Natural killer cell (primary cell): ENCODE measurements at places on chromosomes 7 and 10. TPM values are rescaled to one million over a fixed set of nuclear protein-coding genes. Genes with fewer than 3 reads are reported as not detected.

The MYO1G gene
- total RNA-seq, result 470 TPM

- H3K4me3 ChIP-seq, result no peak overlapping the region
- no peak overlapping the region for H3K27ac ChIP-seq
- no peaks in the 10 kb centered on the region for H3K27me3 ChIP-seq
- no peaks in the 10 kb centered on the region for H3K36me3 ChIP-seq
- DNase-seq, result peak; percentile 44
Observed at GRCh38 chr7:30306976-30307375, 22.6 kb downstream of the ZNRF2 start.

- no peaks in the 10 kb centered on the region for H3K36me3 ChIP-seq
- H3K27me3 ChIP-seq, result no peaks in the 10 kb centered on the region
- DNase-seq, result no peak
Observed at GRCh38 chr7:55191926-55192692, 173.0 kb upstream of the LANCL2 start.

DNA sequence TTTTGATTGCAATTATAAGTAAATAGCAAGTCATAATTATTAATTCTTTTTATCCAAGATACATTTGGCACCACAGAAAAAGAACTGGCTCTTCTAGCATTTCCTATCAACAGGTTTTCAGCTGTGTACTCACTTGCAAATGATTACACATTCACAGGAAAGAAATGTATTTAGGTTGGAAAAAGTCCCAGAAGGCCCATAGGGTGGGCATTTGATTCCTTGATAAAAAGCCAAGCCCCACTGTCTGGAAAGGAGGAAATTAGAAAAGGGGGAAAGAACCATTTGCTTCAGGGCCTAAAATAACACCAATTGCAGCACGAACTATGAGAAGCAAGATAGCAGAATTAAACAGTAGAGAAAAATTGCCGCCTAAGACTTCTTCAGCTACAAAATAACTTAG lies 80.8 kb upstream of the COL1A2 start:
- no peak for DNase-seq
- no peaks in the 10 kb centered on the region for H3K36me3 ChIP-seq
- H3K4me1 ChIP-seq, result no peaks in the 10 kb centered on the region
- no peak overlapping the region for H3K27ac ChIP-seq
- H3K27me3 ChIP-seq, result no peaks in the 10 kb centered on the region

DNA sequence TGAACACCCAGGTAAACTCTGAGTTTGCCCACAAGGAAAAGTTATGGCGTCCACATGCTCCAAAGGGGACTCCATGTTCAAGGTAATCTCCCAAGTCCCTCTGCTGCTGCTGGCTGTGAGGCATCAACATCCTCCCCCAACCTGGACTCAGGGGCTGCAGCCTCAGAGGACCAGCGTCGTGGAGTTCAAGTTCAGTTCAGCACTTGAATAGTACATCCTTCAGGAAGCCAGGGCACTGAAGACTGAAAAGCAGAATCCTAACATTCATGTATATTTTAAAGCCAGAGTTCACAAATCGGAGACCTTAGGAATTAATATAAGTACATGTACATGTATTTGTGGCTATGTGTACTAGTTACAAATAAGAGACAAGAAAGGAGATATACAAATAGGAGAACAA lies 90.4 kb downstream of the PTPRE start:
- DNase-seq, result no peak
- no peaks in the 10 kb centered on the region for H3K4me1 ChIP-seq
- H3K27me3 ChIP-seq, result no peaks in the 10 kb centered on the region
- H3K36me3 ChIP-seq, result no peaks in the 10 kb centered on the region

DNA sequence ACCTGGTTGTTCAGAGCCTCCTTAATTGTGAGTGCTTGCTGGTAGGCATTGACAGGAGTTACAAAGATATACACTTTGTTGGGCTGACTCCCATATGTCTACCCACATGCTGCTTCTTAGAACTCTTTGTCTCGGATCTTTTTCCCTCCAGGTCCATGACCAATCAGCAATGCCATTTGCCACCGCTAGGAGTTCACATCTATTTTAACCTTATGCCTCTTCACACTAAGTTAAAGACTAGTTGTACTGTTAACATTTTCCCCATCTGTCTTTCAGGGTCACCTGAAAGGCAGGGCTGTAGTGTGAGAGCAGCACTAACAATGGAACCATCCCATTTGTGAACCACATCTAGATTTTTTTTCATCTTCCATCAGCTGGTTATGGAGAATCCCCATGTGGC lies 226.7 kb upstream of the NPY start:
- H3K36me3 ChIP-seq, result no peaks in the 10 kb centered on the region
- H3K27me3 ChIP-seq, result no peaks in the 10 kb centered on the region
- H3K4me3 ChIP-seq, result no peak overlapping the region
- DNase-seq, result no peak
- no peaks in the 10 kb centered on the region for H3K4me1 ChIP-seq

The ADRB1 gene
- 2.9 TPM for total RNA-seq

The DNAJC30 gene
- total RNA-seq, result 8.7 TPM

GRCh38 chr7:135798095-135798494 lies 49.5 kb upstream of the FAM180A start:
- H3K4me1 ChIP-seq, result peaks cover 7% of the 10 kb centered on the region
- H3K27ac ChIP-seq, result no peak overlapping the region
- DNase-seq, result no peak
- H3K36me3 ChIP-seq, result no peaks in the 10 kb centered on the region

DNA sequence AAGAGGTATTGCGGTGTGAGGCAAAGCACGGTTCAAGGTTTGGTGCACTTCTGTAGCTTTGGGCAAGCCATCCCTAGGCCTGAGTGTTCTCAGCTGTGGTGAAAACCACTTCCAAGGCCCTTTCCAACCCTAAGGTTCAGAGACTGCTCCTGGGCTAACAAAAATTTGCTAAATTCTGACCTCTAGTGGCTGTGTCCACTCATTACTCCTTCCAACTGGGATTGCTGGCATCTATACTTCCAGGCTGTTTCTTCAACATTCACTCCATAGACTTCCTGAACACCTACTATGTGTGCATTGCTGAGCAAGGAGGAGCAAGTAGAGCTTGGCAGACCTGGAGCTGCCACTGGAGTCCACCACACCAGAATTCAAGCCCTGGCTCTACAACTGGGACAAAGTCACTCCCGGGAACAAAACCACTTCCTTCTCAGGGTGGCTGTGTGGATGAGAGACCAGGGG lies 29.3 kb upstream of the SH3PXD2A start:
- H3K36me3 ChIP-seq, result peaks cover 83% of the 10 kb centered on the region
- no peak overlapping the region for H3K27ac ChIP-seq
- no peak for DNase-seq
- H3K27me3 ChIP-seq, result no peaks in the 10 kb centered on the region
- H3K4me1 ChIP-seq, result no peaks in the 10 kb centered on the region

The MYL7 gene
- not detected for total RNA-seq

GRCh38 chr10:24344695-24345463 lies 135.9 kb downstream of the KIAA1217 start:
- no peaks in the 10 kb centered on the region for H3K36me3 ChIP-seq
- H3K27me3 ChIP-seq, result no peaks in the 10 kb centered on the region
- no peak for DNase-seq
- no peaks in the 10 kb centered on the region for H3K4me1 ChIP-seq

GRCh38 chr10:13815756-13816155 lies 229.0 kb downstream of the PRPF18 start:
- H3K36me3 ChIP-seq, result no peaks in the 10 kb centered on the region
- peaks cover 10% of the 10 kb centered on the region for H3K4me1 ChIP-seq
- no peaks in the 10 kb centered on the region for H3K27me3 ChIP-seq
- no peak overlapping the region for H3K27ac ChIP-seq

DNA sequence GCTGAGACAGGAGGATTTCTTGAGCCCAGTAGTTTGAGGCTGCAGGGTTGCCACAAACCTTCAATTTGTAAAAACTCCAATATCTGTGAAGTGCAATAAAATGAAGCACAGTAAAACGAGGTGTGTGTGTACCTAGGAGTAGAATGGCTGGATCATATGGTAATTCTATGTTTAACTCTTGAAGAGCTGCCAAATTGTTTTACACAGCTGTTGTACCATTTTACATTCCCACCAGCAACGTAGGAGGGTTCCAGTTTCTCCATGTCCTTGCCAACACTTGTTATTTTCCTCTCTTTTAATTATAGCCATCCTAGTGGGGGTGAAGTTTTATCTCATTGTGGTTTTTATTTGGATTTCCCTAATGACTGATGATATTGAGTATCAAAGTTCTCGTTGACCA lies 16.2 kb downstream of the PLEKHA1 start:
- peaks cover 3% of the 10 kb centered on the region for H3K4me1 ChIP-seq
- H3K36me3 ChIP-seq, result peaks cover 23% of the 10 kb centered on the region
- no peak overlapping the region for H3K4me3 ChIP-seq
- no peak overlapping the region for H3K27ac ChIP-seq

The TMEM130 gene
- not detected for total RNA-seq

The PTPRZ1 gene
- not detected for total RNA-seq

DNA sequence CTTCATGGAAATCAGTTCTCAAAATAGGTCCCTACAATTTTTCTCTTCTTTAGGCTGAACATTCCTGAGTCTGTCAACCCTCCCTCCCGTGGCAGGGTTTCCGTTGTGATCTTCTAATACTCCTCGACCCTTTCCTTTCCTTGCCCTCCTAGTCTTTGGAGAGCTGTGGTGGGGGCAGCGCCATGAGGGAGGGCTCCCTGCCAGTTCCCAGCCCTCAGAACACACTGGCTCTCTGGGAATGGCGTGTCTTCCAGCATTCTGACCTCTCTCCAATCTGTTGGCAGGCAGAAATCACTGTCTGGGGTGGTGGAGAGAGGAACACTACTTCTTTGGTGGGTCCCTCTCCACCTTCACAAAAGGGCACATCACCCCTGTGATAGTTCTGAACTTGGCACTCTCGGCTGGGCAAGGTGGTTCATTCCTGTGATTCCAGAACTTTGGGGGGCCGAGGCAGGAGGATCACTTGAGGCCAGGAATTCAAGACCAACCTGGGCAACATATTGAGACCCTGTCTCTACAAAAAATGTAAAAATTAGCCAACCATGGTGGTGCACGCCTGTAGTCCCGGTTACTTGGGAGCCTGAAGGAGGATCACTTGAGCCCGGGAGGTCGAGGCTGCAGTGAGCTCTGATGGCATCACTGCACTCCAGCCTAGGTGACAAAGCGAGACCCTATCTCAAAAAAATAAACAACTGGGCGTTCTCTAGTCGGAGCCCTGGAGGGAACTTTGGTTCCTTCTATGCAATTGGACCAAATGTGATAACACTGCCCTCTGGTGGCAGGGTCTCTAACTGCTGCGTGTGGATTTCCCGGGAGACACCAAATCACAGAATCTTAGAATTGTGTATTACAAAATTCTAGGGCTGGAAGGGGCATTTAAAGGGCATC lies 13.1 kb upstream of the ARPC1A start:
- H3K4me1 ChIP-seq, result peaks cover 6% of the 10 kb centered on the region
- H3K4me3 ChIP-seq, result no peak overlapping the region
- peak; percentile 65 for DNase-seq
- H3K27me3 ChIP-seq, result no peaks in the 10 kb centered on the region

The INSYN2A gene
- total RNA-seq, result not detected

DNA sequence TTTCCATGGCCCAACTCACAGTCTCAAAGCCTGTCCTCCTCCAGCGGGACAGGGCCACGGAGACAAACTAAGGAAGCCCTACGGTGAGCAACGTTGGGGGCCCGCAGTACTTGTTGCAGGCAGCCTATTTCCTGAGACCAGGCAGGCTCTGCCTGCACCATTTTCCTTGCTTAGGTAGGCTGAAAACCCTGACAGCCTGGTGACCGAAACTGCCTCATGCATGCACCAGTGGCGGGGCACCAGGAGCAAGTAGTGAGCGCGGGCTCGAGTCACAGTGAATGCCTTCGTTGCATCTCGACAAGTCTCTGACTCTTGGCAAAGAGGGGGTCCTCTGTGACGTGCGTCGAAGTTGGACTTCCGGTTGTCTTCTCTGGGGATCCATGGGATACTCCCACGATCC lies 23.3 kb upstream of the ZNF273 start:
- H3K4me3 ChIP-seq, result no peak overlapping the region
- H3K27ac ChIP-seq, result no peak overlapping the region
- H3K36me3 ChIP-seq, result no peaks in the 10 kb centered on the region
- H3K27me3 ChIP-seq, result peaks cover 14% of the 10 kb centered on the region
- DNase-seq, result no peak
- peaks cover 19% of the 10 kb centered on the region for H3K4me1 ChIP-seq

DNA sequence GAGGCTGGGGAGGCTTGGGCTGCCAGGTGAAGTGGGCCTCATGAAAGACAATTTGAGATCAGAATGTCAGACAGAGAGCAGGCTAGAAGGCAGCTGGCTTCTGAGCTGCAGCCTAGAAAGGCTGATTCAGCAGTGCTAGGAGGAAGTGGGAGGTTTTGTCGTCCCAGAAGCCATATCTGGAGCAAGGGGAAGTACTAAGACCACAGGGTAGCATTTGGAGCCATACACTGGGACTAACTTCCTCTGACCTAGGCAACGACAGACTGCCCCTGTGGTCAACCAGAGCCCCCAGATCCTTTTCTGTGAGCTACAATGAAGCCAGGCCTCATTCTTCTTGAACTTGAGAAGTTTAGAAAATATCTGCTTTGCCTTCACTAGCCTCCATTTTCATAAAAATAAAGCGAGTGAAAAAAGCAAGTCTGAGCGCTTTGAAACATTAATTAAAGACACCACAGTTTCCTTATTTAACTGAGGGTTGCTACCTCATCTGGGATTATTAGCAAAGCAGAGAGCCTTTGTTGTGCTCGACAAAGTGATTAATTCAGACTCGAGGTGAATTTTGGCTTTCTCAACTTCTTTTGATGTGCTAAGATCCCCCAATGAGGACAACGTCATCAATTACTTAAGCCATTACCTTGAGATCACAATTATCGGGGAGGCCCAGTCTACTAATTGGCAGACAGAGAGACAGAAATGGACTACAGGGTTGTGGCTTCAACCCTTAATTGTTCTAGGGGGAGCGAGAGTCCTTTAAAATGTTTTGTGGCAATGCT lies 26.6 kb downstream of the TBXAS1 start:
- no peak overlapping the region for H3K4me3 ChIP-seq
- H3K27ac ChIP-seq, result peak overlapping the region; percentile 79
- DNase-seq, result no peak
- H3K36me3 ChIP-seq, result no peaks in the 10 kb centered on the region

The INA gene
- total RNA-seq, result not detected

GRCh38 chr7:113774182-113774807 lies 144.5 kb downstream of the PPP1R3A start:
- no peaks in the 10 kb centered on the region for H3K27me3 ChIP-seq
- H3K36me3 ChIP-seq, result no peaks in the 10 kb centered on the region
- H3K4me3 ChIP-seq, result no peak overlapping the region
- no peak for DNase-seq
- H3K27ac ChIP-seq, result no peak overlapping the region

The TRIM73 gene
- 10.7 TPM for total RNA-seq

GRCh38 chr7:158396301-158396905 lies 191.2 kb downstream of the PTPRN2 start:
- H3K27ac ChIP-seq, result no peak overlapping the region
- no peak overlapping the region for H3K4me3 ChIP-seq
- no peaks in the 10 kb centered on the region for H3K4me1 ChIP-seq
- H3K27me3 ChIP-seq, result no peaks in the 10 kb centered on the region
- no peaks in the 10 kb centered on the region for H3K36me3 ChIP-seq

- no peaks in the 10 kb centered on the region for H3K27me3 ChIP-seq
- no peak overlapping the region for H3K4me3 ChIP-seq
- no peak for DNase-seq
- H3K4me1 ChIP-seq, result peaks cover 43% of the 10 kb centered on the region
- peak overlapping the region; percentile 89 for H3K27ac ChIP-seq
Observed at GRCh38 chr7:150407588-150408392, 28.7 kb downstream of the ZNF775 start.
